Stimulated activated CD4-positive, alpha-beta T cell treated with anti-CD3 and anti-CD28 coated beads, Interleukin-4, amount 100 ng/mL, for 24 hours (primary cell): ENCODE measurements at places on chromosomes 6 and 20.

DNA sequence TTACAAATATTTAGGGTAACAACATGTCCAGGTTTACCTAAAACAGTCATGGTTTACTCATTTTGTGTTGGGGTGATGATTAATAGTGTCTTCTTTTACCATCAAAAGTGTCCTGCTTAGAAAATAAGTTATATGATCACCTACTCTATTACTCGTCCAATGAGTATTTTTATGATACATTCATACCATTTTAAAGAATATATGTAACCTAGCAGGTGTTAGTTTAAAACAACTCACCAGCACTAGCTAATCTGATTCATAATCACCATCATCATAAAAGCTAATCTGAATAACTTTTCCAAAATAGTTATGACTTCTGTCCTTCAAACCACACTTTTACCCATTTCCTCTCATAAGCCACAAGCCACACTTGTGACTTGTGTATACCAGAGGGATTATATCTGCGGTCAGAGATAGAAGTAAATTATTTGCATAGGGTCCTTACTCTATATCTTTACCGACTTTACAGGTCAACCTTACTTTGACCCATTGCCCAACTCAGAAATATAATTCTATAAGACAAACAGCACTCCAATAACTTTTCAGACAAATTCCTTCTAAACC is 33.3 kb upstream of the NRN1 start:
- DNase-seq = no peak

DNA sequence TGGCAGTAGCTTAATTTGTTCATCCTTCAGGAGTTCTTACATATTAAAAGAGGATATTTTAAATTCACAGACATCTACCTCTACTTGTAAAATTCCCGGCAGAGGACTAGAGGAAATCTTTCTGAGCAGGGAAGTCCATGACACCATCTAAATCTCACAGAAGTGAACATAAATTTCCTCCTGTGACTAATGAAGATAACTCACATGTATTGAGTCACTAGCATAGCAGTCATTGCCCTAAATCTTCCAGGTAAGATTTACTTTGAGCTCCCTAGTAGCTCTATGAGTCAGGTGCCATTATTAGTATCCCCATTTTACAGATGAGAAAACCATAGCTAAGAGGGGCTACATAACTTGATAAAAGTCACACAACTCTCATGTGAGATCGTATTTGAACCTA is 1058.6 kb upstream of the FLRT3 start:
- DNase-seq = no peak

DNA sequence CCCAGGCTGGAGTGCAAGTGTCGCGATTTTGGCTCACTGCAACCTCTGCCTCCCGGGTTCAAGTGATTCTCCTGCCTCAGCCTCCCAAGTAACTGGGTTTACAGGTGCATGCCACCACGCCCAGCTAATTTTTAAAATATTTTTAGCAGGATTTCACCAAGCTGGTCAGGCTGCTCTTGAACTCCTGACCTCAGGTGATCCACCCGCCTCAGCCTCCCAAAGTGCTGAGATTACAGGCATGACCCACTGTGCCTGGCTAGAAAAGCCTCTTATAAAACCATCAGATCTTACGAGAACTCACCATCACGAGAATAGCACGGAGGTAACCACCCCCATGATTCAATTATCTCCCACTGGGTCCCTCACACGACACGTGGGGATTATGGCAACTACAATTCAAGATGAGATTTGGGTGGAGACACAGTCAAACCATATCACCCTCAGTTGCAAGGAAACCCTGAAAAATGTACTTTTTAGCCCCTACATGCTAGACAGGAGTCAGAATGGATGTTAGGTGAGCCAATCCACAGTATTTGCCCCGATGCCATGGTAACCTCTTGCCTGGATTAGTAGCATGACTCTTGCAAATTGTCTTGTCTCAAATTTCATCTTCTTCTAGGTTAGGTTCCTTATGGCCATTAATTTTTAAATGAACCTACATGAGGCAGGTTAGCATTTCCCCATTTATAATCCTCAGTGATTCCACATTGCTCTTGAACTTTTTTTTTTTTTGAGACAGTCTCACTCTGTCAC is 17.1 kb upstream of the SASH1 start:
- DNase-seq = no peak

DNA sequence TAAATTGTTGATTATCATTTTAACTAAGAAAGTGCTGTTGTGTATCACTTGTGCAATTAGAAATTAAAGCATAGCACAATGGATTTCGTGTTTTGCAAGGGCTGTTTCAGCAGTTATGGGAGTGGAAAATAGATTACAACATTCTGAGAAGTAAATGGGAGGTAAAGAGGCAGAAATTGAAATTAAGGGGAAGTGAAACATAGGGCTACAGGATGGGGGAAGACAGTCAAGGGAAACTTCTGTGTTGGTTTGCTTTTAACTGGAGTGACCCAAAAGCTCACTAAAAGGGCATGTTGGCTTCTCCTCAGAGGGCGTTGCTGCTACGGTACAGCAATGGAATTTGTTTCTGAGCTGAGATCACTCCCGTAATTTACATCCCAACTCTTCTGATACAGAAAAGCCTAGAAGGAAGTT is 147.5 kb downstream of the BCAS1 start:
- DNase-seq = no peak

DNA sequence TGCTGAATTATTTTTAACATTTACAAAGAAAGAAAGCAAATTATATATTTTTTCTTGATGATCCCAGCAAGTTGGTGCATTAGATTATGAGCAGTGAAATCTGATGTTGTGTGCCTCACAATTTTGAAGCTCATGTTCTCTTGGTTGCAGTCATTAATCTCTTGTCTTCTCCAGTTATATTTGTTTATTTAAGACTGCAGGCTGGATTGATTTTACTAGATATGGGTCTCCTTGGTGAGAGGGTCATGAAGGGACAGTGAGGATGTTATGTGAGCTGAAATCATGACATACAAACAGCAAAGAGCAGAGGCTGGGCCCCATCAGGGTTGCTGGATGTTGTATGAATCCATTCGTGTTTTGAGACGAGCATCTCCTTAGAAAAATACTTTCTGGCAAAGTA is 64.2 kb upstream of the AKIRIN2 start:
- no peak for DNase-seq

- DNase-seq = no peak
These were observed 123.8 kb upstream of the MLN start for GRCh38 chr6:33927616-33928015.

GRCh38 chr6:138275976-138276375 is 57.7 kb upstream of the PBOV1 start:
- no peak for DNase-seq

DNA sequence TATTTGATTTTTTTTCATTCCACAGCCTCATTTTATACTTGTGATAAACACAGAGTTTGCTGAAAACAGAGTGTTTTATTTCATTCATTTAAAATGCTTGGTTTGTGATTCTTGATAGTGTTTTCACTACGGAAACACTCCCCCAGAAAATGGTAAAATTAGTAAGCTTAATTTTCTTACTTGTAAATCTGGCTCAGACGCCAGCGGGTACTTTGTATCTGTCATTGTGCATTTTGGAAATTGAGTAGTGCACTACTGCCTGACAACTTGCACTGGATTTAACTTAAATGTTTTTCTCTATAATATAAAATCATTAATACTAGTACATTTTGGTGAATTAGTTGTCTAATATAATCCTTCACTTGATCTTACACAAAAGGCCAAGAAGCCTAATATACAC is 37.0 kb upstream of the HINT3 start:
- no peak for DNase-seq

- no peak for DNase-seq
These were observed 144.1 kb downstream of the SMAP1 start for GRCh38 chr6:70811788-70812187.

DNA sequence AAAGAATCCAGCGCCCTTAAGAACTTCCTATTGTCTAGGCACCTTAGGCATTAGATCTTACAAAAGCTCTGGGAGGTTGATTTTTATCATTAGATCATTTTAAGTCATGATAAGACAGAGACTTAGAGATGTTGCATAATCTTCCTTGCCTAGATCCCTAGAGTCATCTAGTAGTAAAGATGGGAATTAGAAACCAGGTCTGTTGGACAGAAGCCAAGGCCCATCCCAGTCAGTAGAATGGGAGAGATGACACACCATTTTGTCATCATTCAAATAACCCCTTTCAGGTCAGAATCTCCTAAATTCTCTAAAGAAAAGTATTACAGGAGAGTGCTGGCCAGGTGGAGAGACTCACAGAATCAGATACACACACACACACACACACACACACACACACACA is 579.1 kb downstream of the BMP2 start:
- no peak for DNase-seq

DNA sequence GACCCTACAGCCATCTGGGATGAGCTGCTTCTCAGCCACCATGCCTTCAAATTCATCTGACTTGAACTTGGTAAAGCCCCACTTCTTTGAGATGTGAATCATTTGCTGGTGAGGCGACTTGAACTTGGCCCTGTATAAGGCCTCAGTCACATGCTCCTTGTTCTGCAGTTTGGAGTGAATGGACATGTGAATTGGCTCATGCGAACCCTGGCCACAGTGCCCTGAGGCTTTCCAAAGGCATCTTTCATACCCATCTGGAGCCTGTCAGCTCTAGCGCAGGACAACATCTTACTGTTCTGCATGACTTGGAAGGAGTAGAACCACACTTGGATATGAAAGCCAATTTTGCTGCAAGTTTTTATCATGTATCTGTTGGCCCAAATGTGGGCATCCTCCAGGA is 244.0 kb upstream of the FAM83B start:
- no peak for DNase-seq

DNA sequence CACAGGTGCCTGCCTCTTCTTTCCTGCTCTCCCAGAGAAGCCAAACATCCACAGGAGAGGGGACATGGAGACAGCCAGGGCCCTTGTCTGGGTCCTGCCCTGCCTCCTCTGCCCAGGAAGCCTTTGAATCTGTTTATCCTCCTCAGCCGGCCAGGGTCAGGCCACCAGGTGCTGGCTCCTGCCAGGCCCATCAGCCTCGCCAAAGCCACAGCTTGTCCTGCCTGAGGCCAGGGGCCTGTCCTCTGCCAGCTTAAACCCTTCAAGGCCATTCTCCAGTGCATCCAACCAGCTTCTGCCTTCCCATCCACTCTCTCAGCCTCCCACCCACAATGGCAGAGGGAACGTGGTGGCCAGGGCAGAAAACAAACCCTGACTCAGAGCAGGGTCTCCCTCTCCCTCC is 254.6 kb downstream of the ANKRD60 start:
- no peak for DNase-seq

DNA sequence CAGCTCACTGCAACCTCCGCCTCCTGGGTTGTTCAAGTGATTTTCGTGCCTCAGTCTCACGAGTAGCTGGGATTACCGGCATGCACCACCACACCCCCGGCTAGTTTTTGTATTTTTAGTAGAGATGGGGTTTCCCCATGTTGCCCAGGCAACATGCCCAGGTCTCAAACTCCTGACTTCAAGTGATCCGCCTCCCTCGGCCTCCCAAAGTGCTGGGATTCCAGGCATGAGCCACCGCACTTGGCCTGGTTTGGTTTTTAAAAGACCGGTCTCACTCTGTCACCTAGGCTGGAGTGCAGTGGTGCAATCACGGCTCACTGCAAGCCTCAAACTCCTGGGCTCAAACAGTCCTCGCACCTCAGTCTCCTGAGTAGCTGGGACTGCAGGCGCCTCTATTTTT is 40.1 kb downstream of the VSTM2L start:
- DNase-seq = no peak

DNA sequence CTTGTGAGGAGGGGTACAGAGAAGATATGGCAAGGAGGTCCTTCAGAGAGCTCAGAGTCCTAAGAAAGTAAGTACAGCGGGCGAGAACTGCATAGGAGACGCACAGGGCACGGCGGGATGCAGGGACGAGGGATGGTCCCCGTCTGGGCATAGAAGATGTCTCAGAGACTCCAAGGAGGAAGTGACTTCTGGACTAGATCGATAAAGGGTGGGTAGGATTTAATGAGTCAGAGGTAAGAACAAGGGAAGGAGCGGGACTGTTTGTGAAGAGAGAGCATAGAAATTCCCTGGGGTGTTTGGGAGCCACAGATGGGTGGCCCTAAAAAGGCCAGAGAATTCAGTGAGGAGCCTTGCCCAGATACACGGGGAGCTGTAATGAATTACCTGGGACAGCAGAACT is 69.1 kb downstream of the FAM120B start:
- no peak for DNase-seq

GRCh38 chr6:133478673-133479072 is 237.5 kb downstream of the EYA4 start:
- DNase-seq = no peak

DNA sequence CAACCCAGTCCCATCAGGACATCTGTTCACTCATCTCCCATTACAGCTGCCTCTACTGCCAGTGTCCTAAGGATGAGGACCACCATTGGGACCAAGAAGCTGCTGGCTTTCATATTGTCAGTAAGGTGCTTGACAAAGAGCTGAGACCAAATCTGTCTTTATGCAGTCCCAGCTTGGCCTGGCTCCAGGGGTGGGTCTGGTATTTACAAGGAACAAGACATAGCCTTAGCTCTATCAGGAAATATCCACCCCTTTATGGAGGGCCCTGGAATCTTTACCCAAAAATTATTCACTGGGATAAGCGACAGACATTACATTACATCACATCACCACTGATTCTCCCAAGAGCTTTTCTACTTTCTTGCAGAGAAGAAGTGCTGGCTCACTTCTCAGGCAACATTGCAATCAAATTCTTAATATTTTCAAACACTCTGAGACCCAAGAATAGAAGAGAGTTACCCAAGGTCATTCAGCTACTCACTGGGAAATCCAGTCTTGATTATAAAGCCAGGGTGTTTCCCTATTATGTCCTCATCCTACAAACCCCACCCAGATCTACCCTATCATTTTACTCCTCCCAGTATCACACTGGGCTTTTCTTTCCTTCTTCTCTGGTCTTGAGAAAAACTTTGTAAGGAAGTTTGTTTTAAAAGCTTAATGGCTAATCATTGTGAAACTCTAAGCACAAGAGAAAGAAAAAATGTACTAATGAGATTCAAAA is 11.5 kb upstream of the PI3 start:
- no peak for DNase-seq

GRCh38 chr20:17863577-17864292 is 104.9 kb downstream of the SNX5 start:
- DNase-seq = no peak

- no peak for DNase-seq
These were observed 349.8 kb downstream of the PRKN start for GRCh38 chr6:162377735-162378134.

DNA sequence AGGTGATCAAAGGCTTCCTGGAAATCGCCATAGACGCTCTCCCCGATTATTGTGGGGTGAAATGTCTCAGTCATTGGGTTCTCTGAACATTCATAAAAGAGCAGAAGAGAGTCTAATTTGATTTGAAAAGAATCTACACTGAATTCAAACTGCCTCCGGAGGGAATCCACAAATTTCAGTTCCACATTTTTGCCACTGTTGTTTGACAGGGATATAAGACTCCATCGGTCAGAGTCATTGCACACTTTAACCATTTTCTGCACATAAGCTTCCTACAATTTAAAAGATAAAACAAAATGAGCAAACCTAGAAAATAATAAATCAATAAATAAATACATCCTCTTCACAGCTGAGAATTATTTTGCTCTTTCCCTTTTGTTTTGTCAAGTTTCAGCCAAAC is 2.3 kb downstream of the TENT5A start:
- DNase-seq = no peak
